NB4 (cell line): ENCODE measurements at places on chromosomes 1 and 21.
A peak's percentile ranks its signal among the peaks of the same experiment; 100 is the strongest.

- DNase-seq: peak; percentile 37
These were observed 682.4 kb upstream of the TPTE start for GRCh38 chr21:9838738-9839642.

DNA sequence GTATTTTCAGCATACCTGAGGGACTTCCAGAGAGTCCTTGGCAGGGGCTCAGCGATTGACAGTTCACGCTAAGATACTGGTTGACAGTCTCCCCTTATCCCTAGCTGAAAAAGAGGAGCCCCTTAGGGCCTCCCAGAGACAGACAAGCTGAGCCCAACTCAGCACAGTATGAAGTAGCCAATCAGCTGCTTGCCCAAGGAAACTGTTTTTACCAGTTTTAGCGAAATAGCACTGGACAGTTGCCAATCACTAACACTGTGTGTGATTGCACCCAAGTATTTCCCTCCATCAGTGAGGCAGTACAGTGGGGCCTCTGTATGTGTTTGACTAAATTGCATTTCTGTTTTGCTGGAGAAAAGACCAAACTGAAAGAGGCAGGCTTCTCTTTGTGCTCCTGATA lies 27.0 kb downstream of the KHDRBS1 start:
- DNase-seq: no peak

GRCh38 chr1:205658943-205659581 lies 21.2 kb downstream of the SLC45A3 start:
- peak; percentile 73 for DNase-seq

- DNase-seq: no peak
These were observed 53.2 kb downstream of the DNAJC6 start for GRCh38 chr1:65362545-65362944.

DNA sequence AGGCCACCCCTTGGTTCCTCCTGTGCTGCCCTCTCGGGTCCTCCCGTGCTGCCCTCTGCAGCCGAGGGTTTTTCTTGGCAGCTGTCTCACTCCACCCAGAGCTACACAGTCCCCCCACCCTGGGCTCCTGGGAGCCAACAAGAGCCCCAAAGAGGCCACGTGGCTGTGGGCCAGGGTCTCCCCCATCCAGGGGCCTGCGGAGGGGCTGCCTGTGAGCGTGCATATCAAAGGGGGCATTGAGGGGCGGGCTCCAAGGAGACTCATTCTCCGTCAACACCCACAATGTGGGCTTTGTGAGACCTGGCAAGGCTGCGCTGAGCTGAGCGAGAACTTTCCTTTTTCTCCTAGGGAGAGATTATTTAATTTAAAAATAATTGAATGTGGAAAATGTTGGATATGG lies 108.7 kb upstream of the ARHGEF16 start:
- DNase-seq: no peak

DNA sequence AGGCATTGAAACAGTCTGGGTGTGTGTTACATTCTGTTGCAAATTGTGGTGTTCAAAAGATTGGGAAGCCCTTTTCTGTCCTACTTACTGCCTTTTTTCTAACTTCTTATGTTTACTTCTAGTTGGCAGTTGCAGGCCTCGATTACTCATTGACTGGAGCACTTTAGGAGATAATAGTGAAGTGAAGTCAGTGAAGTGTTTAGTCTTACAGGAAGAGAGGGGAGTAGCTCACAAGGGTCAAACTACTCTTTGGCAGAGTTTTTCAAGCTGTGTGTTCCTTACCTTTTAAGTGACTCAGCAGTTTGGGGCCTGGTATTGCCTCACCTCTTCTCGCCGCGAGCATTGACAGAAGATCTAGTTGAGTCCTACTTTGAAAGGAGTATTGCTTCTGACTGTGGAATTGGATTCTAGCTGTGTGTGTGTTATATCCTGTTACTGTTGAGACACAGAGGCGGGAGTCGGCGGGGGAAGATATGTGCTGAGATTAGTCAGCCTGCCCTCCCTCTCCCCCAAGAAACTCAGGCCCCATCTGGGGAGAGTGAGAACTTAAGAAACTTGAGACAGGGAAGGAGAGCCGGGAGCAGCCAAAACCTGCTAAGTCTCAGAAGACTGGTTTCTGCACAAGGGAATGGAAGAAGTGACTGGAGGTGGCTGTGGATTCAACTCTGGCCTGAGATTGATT lies 19.3 kb downstream of the AHCYL1 start:
- peak; percentile 92 for DNase-seq

GRCh38 chr1:155174324-155175280 lies 953 bp downstream of the TRIM46 start:
- no peak for DNase-seq

DNA sequence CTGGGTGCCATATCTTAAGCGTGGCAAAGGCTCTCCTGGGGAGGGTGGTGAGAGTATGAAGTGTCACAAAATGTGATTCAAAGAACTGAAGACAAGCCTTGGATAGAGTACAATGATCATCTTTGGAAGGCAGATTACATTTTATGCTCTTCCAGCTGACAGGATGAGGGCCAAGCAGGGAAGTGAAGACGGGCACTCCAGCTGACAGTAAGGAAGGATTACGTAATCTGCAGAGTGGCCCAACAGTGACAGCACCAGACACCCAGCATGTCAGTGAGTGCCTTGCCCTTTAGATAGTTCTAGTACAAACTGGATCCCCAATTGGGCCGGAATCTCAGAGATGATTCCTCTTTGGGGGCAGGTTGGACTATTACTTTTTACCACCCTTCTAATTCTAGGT lies 52.7 kb downstream of the UBE2T start:
- peak; percentile 33 for DNase-seq

DNA sequence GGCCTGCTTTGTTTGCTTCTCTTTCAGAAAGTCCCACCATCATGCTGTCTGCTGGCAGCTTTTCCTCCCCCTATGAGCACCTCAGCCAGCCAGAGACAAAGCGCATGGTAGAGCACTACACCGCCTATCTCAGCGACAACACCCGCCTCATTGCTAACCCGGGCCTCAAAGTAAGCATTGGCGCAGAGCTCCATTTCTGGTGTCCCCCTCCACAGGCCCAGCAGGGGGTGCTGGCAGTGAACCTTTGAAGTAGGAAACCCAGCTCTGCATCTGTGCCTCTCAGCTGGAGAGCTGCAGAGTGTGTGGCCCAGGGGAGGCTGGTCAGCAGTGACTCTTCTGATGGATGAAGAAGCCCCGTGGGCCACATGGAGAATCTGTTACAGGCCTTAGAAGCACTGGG lies 81.2 kb upstream of the RAVER2 start:
- DNase-seq: peak; percentile 49

- DNase-seq: no peak
These were observed 109.5 kb downstream of the LAMC2 start for GRCh38 chr1:183295521-183295920.

DNA sequence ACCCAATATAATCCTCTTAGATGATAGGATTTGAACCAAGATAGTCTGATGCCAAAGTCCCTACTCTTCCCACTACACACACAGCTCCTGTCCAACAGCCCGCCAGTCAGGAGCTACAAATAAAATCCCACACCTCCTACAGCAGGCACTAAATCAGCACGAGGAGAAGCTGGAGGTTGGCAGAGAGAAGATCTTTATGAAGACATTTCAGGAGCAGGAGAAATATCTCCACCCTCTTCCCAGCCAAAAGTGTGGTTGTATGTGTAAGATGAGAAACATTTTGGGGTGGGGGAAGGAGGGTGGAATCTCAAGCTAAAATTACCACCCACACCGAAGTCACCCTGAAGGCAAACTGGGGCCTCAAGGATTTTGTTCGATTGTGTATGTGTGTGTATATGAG lies 54.5 kb downstream of the PLXNA2 start:
- DNase-seq: no peak

- no peak for DNase-seq
These were observed 103.0 kb downstream of the NOS1AP start for GRCh38 chr1:162172311-162173102.

DNA sequence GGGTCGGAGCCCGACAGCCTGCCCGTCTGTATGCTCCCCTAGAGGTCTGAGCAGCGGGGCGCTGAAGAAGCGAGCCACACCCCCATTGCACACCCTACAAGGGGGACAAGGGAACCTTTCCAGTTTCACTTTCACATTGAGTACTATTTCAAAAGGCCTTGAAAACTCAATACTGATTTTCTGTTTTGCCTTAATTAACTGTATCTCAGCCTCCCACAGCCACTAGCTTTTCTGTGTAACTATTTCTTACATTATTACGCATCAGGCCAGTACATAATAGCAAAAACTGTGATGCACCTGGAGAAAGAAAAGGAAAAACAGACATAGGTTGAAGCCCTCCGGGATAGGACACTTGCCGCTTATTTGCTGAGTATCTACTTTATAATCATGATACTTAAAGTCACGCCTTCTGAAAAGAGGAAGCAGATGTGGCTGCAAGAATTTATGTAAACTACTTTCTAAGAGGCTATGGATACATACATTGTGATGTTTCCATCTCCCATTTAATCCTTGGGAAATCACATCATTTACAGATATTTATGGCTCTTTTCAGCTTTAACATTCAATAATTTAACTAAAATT lies 1719.5 kb downstream of the MRPL39 start:
- DNase-seq: peak; percentile 41

- no peak for DNase-seq
These were observed 1.3 kb upstream of the PLA2G5 start for GRCh38 chr1:20068722-20069121.

GRCh38 chr1:11441211-11441952 lies 37.6 kb upstream of the DISP3 start:
- DNase-seq: no peak

GRCh38 chr1:157734321-157734720 lies 33.8 kb upstream of the FCRL3 start:
- peak; percentile 10 for DNase-seq

DNA sequence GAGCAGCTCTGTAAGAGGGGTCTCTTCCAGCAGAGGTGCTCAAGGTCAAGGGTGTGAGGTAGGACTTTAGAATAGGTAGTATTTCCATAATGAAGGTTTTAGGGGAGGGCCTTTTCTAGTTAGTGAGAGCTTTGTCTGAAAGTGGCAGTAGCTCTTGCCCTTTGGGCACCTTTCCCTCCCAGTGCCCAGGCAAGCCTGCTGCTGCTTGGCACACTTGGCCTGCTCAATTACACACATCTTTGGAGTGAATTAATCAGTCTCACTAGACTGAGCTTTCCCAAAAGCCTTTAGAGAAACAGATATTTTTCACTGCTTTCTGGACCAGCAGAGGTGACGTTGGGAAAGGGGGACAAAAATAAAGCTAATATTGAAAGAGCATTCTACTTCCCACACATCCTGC lies 48.0 kb downstream of the MAB21L3 start:
- DNase-seq: no peak

DNA sequence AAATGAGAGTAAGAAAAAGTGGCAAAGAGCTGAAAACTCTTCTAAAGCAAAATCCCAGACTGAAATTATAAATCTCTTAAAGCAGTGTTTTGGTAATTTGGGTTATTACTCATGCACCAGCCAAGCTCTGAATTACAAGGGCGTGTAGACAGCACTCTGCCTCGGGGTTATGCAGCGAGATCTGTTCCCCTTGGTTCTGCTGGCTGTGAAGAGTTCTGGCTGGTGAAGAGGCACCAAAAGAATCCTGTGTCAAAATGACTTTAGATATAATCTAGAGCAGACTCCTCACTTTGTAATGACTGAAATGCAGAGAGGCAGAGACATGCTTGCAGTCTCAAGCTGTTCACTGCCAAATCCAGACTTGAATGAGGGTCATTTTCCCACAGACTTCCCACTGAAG lies 461.8 kb upstream of the CXADR start:
- DNase-seq: no peak

DNA sequence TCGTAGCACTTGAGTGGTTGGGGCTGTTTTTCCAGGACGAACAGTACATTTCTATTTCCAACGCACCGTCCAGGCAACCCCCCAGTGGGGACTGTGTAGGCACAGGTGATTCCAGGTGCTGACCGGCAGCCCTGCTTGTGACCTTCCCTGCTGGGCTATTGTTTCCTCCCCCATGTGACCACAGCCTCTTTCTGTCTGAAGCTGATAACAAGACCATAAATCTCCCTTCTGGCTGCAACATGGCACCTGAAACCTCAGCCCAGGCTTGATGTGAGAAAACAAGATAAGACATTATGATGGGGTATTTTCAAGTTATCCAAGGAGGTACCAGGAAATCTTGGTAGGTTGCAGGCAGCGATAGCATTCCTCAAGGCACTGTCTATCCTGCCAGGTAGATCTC lies 48.2 kb downstream of the HLX start:
- no peak for DNase-seq

GRCh38 chr1:71473331-71473730 lies 392.5 kb upstream of the ZRANB2 start:
- no peak for DNase-seq

DNA sequence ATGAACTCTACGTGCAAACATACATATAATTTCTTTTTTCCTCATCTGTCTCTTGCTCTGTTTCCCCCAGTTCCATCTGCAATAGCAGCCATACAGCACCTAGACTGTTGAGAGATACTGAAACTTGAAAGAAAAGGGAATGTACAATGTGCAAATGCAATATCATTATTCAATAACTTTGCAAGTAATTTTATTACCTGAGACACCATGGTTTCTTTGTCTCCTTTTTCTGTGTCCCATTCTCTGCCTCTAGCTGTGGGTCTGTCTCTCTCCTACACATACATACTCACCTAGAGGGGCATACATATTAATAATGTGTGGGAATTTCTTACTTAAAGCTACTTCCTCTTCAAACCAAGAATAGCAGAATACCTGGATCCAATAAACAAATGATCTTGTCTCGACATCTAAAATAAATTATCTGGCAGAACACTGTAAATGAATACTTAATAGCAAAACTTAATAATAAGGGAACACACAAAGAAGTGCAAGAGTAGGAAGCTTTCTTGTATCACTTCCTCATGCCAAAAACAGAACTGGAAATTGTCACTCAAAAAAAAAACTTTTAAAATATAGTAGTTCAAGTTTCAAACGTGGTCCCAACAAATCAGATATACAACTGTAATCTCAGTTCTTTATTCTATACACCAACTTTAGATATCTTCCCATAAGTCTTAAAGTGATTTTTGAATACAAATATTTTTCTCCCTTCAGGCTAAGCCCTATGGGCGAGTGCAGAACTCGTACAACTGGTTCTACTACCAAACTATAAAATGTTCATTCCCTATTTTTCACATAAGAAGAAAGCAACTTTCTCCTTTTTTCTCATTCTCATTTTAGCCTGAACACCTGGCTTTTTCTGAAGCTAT lies 194.6 kb downstream of the NRIP1 start:
- no peak for DNase-seq

GRCh38 chr1:37493336-37494098 lies 19.1 kb downstream of the ZC3H12A start:
- DNase-seq: no peak

DNA sequence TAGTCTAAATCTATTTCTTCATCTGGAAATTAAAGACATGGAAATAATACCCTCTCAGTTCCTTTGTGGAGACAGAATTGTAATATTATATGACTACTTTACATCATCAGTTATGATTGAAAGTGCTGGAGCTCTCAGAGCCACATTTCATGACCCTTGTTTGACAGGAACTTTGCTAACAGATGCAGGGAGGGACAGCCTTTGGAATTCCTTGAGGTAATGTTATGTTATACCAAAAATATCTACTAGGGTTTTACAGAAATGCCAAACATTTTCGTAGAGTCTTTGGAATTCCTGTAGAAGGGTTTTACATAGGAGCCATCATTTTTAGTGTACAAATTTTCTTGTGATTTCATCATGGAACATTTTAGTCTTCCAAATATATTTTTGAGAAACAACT lies 57.4 kb upstream of the ADAMTS5 start:
- DNase-seq: no peak
